Activated CD8-positive, alpha-beta T cell treated with anti-CD3 and anti-CD28 coated beads, Interleukin-2, amount 10 ng/mL, durations not matched to agents 7 days and 5 days (primary cell): ENCODE measurements at places on chromosomes 1 and 21.

DNA sequence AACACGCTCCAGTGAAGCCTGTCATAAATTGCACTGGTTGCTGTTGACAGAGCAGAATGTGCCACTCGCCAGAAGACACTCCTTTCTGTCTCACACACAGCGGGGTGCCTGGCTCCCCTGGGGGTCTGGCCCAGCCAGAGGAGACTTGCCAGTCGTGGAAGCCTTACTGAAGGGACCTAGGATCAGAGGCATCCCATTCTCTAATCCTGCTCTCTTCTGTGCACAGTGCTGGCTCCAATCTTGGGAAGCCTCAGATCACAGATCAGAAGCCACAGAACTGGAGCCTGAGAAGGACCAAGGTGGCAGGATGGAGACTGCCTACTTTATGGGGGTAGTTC, 1.4 kb downstream of the SLC9A1 start:
- H3K4me3 ChIP-seq: peak overlapping the region; percentile 81
- H3K36me3 ChIP-seq: peaks cover 4% of the 10 kb centered on the region
- H3K27me3 ChIP-seq: no peaks in the 10 kb centered on the region
- peak overlapping the region; percentile 85 for H3K27ac ChIP-seq
- DNase-seq: no peak

DNA sequence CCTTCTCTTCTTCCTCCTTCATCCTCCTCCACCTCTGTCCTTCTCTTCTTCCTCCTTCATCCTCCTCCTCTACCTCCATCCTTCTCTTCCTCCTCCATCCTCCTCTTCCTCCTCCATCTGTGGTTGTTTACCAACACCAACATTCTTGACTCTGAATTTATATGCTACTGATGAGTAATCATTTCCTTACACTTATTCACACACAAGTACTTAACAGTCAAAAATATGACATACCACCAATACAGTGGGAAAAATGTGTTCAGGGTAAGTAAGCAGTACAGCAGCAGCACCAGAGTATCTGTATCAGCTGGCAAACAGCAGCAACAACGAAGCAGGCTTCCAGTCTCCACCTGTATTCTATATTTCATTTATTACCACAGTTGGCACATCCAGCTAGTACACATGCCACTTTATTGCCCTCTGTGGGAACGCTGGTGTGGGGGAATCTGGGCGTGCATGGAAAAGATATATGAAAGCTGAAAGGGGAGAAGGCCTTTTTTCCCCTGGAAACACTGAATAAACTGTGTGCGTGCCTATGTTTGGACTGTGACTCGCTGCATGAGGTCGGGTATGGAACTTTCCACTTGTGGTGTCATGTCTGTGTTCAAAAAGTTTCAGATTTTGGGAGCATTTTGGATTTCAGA, 16.0 kb downstream of the ADSS2 start:
- H3K4me3 ChIP-seq: no peak overlapping the region
- H3K4me1 ChIP-seq: peaks cover 19% of the 10 kb centered on the region
- H3K36me3 ChIP-seq: peaks cover 39% of the 10 kb centered on the region
- DNase-seq: no peak

DNA sequence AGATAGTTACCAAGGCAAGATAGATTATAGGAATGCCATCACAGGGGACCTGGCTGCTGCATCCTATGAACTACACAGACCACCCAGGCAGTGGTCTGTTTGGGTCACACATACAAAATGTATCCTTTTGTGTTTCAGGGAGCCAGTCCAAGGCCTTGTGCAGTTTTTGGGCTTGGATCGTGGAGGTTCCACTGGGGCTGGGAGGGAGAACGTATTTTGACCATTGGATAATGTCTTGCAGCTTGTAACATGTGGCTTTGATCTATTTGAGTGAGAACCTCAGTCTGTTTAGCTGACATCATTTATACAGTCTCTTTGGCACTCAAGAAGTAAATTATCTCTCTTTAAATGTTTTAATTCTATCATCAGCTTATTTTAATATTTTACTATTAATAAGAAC, 147.3 kb downstream of the DUSP10 start:
- H3K4me3 ChIP-seq: no peak overlapping the region
- H3K4me1 ChIP-seq: no peaks in the 10 kb centered on the region
- H3K27me3 ChIP-seq: no peaks in the 10 kb centered on the region
- no peak for DNase-seq
- no peak overlapping the region for H3K27ac ChIP-seq

DNA sequence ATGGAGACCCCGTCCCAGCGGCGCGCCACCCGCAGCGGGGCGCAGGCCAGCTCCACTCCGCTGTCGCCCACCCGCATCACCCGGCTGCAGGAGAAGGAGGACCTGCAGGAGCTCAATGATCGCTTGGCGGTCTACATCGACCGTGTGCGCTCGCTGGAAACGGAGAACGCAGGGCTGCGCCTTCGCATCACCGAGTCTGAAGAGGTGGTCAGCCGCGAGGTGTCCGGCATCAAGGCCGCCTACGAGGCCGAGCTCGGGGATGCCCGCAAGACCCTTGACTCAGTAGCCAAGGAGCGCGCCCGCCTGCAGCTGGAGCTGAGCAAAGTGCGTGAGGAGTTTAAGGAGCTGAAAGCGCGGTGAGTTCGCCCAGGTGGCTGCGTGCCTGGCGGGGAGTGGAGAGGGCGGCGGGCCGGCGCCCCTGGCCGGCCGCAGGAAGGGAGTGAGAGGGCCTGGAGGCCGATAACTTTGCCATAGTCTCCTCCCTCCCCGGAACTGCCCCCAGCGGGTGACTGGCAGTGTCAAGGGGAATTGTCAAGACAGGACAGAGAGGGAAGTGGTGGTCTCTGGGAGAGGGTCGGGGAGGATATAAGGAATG, 505 bp downstream of the LMNA start:
- H3K4me1 ChIP-seq: peaks cover 29% of the 10 kb centered on the region
- peak overlapping the region; percentile 80 for H3K4me3 ChIP-seq
- H3K27ac ChIP-seq: no peak overlapping the region
- H3K27me3 ChIP-seq: peaks cover 56% of the 10 kb centered on the region
- H3K36me3 ChIP-seq: no peaks in the 10 kb centered on the region
- DNase-seq: no peak

GRCh38 chr1:43069461-43070050, 102.5 kb downstream of the EBNA1BP2 start:
- no peak overlapping the region for H3K4me3 ChIP-seq
- H3K27ac ChIP-seq: no peak overlapping the region
- DNase-seq: no peak
- no peaks in the 10 kb centered on the region for H3K36me3 ChIP-seq

GRCh38 chr1:2072109-2072806, 22.0 kb downstream of the PRKCZ start:
- H3K4me1 ChIP-seq: no peaks in the 10 kb centered on the region
- H3K27ac ChIP-seq: no peak overlapping the region
- DNase-seq: no peak

DNA sequence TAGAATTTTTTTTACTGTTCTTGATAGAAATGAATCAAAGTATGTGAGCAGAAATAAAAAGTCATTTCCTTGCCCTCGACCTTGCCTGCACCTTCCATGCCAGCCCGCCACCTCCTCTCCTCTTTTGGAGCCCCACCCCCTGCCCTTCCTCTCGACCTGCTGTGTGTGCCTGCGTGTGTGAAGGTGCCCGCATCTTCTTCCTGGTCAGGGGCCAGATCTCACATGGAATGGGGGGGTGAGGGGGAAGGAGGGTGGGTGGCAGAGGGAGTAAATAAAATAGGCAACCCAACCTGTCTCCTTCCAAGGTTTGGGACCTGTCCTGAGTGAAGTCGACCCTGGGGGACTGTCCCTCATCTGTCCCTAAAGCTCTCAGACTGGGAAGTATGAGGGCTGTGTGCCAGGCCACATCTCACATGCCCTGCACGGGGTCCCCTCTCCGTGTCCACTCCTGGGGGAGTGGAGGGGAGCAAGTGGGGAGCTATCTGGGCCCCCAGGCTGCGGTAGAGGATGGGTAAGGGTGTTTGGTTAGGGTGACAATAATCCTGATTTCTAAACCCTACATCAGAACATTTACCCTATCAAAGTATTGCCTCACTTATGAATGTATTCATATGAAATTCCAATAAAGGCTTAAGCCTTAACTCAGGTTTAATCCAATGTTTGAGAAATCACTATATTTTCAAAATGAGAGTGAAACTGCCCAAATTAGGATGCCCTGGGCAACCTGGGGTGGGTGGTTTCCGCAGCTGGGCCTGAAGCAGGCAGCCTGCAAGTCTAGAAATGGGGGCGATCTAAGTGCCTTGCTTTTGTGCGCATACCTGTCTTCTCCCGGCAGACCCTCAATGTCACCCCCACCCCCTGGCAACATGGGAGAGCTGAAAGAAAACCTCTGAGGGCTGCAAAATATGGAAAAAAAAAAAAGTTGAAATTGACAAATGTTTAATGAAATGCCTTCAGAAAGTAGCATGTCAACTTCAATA, 15.4 kb downstream of the AMPD2 start:
- H3K4me1 ChIP-seq: peaks cover 21% of the 10 kb centered on the region
- peaks cover under 1% of the 10 kb centered on the region for H3K27me3 ChIP-seq
- no peak overlapping the region for H3K4me3 ChIP-seq
- H3K27ac ChIP-seq: peak overlapping the region; percentile 6
- peak; percentile 41 for DNase-seq
- peaks cover 16% of the 10 kb centered on the region for H3K36me3 ChIP-seq

GRCh38 chr1:184223216-184223615, 163.6 kb upstream of the C1orf21 start:
- H3K4me3 ChIP-seq: no peak overlapping the region
- no peak overlapping the region for H3K27ac ChIP-seq
- DNase-seq: no peak

GRCh38 chr1:156725683-156726280, 2.5 kb upstream of the METTL25B start:
- H3K4me1 ChIP-seq: peaks cover 40% of the 10 kb centered on the region
- H3K27me3 ChIP-seq: no peaks in the 10 kb centered on the region
- no peak overlapping the region for H3K4me3 ChIP-seq
- DNase-seq: peak; percentile 86

DNA sequence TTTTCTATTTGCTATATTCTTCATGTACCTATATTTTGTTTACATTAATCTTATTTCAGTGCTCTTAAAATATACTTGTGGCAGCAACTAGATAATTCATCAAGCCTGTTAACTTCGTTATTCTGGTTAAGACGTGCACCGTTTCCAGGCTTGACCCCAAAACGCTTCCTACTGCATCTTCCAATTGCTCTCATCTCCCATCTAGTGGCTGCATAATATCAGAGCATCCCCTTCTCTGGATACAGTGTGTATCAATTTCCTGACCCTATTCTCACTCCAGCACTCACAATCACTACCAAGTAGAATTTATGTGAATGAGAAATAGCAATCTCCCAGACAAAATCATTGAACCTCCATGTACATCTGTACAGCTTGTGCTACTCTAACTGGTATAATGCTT, 1280.3 kb upstream of the B3GALT2 start:
- no peaks in the 10 kb centered on the region for H3K36me3 ChIP-seq
- H3K27ac ChIP-seq: no peak overlapping the region
- no peaks in the 10 kb centered on the region for H3K4me1 ChIP-seq

- DNase-seq: no peak
Observed at GRCh38 chr1:100936194-100936967, 40.5 kb downstream of the SLC30A7 start.

- peaks cover 26% of the 10 kb centered on the region for H3K36me3 ChIP-seq
- no peak overlapping the region for H3K27ac ChIP-seq
- H3K27me3 ChIP-seq: peaks cover 6% of the 10 kb centered on the region
- H3K4me3 ChIP-seq: no peak overlapping the region
- H3K4me1 ChIP-seq: peaks cover 25% of the 10 kb centered on the region
Observed at GRCh38 chr1:25768999-25769398, 31.0 kb upstream of the SELENON start.

GRCh38 chr1:94000510-94001282, 91.5 kb upstream of the GCLM start:
- peaks cover 14% of the 10 kb centered on the region for H3K27me3 ChIP-seq
- DNase-seq: no peak
- H3K36me3 ChIP-seq: no peaks in the 10 kb centered on the region
- no peak overlapping the region for H3K4me3 ChIP-seq
- H3K4me1 ChIP-seq: no peaks in the 10 kb centered on the region

GRCh38 chr1:93592551-93592949, 89.1 kb downstream of the BCAR3 start:
- peaks cover 28% of the 10 kb centered on the region for H3K27me3 ChIP-seq
- peaks cover 36% of the 10 kb centered on the region for H3K4me1 ChIP-seq
- no peaks in the 10 kb centered on the region for H3K36me3 ChIP-seq
- no peak overlapping the region for H3K4me3 ChIP-seq

- H3K27me3 ChIP-seq: peaks cover 7% of the 10 kb centered on the region
- peaks cover 37% of the 10 kb centered on the region for H3K4me1 ChIP-seq
- no peak overlapping the region for H3K27ac ChIP-seq
Observed at GRCh38 chr1:119327450-119328155, 41.0 kb upstream of the HAO2 start.

DNA sequence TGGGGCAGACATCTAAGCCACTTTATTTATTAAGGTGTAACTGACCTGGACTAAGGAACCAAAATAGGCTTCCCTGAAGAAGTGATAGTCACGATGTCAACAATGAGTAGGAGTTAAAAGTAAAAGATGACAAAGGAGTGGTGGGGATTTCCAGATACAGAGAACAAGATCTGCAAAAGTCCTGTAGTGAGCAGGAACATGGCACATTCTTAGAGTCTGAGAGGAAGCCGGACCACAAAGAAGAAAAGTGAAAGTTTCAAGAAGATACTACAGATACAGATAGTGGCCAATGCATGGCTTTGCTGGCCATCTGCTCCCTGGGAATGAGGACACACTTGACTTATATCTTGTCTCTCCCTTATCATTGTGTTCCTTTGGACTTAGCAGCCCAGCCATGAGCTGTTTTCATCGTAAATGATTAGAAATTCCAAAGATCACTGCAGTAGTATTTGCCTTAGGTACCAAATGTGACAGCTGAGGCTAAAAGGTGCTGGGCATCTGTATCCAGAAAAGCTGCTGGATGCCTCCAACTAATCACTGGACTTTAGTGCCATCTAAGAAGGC, 302.4 kb upstream of the NR5A2 start:
- H3K27me3 ChIP-seq: peaks cover under 1% of the 10 kb centered on the region
- H3K4me1 ChIP-seq: peaks cover 5% of the 10 kb centered on the region

- H3K4me1 ChIP-seq: no peaks in the 10 kb centered on the region
- DNase-seq: no peak
Observed at GRCh38 chr1:20119347-20119746, at the start of gene PLA2G2D. TSS of gene PLA2G2D (minus strand) at chr1:20119536. CDS start at chr1:20119498, 38 bp downstream.
